Activated gamma-delta T cell (primary cell): ENCODE measurements at places on chromosomes 7 and 10.

GRCh38 chr10:130429809-130430208 is 293.6 kb downstream of the GLRX3 start:
- no peak for DNase-seq

DNA sequence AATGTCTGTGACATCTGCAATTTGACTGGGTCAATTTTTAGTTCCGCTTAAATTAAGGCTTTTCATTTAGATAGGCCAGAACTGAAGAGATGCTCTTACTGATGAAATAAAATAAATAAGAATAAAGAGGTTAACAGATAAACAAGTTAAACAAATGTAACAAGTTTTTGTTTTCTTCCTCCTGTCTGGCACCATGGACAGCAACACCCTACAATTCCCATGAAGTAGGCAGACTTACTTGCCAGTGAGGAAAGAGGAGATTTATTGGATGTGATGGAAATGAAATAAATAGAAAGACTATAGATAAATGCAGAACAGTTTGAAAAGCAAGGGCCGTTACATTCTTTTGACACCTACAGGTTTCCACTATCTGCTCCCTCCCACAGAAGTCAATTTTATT is 118.5 kb downstream of the AMPH start:
- DNase-seq: no peak

GRCh38 chr7:150471886-150472285 is 21.5 kb downstream of the GIMAP8 start:
- no peak for DNase-seq

GRCh38 chr10:90028312-90028711 is 326.9 kb downstream of the KIF20B start:
- no peak for DNase-seq

GRCh38 chr7:139697056-139697455 is 80.7 kb downstream of the HIPK2 start:
- no peak for DNase-seq

DNA sequence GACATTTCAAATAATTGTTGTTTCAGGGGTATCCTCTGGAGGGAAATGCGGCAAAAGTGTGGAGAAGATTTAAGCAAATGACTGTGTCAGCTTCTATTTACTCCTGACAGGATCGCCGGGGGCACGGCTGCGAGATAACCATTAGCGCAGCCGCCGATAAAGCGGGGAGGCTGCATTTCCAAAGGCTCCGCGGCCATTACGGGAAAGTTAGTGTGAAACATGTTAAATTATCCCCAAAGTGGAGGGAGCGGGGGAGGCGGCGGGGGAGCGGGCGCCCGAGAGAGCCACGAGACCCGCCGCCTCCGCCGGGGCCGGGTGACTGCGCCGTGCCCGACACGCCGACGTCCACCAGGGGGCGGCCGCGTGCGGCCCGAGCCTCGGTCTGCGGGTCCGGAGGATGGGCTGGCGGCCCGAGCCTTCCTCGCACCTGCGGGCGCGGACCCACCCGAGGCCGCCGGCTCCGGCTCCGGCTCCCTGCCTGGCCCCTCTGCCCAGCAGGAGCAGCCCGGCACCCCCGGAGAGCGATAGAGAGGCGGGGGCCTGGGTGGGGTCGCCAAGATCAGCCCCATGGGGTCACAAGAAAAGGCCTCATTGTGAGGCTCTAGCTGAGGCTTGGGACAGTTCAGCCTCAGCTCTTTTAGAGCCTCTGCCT is 74.4 kb upstream of the PAX2 start:
- DNase-seq: peak; percentile 34

- no peak for DNase-seq
These were observed 23.5 kb downstream of the HTR7 start for GRCh38 chr10:90834326-90834725.

DNA sequence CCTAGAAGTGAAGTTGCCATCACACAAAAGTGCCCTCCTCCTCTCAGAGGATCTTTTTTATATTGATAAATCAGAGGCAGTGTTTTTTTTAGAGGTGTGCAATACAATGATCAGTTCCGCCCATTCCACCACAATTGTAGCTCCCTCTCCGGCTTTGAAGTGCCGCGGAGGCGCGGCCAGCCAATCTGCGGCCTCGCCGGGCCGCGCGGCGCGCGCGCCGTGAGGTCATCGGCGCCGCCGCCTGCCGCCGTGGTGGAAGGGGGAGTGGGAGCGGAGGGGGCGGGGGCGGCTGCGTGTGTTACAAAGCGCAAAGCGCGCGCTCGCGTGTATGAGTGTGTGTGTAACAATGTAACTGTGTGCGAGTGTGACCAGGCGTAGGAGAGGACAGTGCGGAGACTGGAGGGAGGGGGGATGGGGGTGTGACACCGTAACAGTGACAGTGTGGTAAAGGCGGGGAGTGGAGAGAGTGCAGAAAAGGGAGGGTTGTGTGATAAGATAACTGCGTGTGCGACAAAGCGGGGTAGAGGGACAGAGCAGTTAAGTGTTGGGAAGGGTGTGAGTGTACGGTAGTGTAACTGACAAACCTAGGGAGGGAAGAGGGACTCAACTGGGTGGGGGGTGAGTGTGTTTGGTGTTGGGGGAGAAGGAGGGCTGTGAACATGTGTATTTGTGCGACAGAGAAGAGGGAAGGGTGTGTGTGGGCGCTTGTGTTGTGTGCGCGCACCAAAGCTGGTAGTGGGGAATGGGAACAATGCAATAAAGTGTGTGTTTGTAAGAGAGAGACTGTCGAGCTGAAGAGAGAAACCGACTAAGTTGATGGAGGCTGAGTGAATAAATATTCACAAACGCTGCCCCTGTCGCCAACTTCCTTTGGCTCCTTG is at the start of gene SP8:
Gene SP8, minus strand, starts transcription at position 108 of the 881 bp plus-strand sequence. Its CDS starts 88 bp downstream, at position 20.
- DNase-seq: no peak

- DNase-seq: no peak
These were observed 32.7 kb downstream of the PRKAG2 start for GRCh38 chr7:151844071-151844824.

- no peak for DNase-seq
These were observed 2.6 kb upstream of the TNS3 start for GRCh38 chr7:47584536-47584895.

GRCh38 chr7:17155529-17155928 is 142.9 kb upstream of the AHR start:
- no peak for DNase-seq

- no peak for DNase-seq
These were observed 51.4 kb downstream of the BTAF1 start for GRCh38 chr10:91974960-91975359.

GRCh38 chr7:73669288-73669701 is 1.7 kb downstream of the VPS37D start:
- DNase-seq: no peak

DNA sequence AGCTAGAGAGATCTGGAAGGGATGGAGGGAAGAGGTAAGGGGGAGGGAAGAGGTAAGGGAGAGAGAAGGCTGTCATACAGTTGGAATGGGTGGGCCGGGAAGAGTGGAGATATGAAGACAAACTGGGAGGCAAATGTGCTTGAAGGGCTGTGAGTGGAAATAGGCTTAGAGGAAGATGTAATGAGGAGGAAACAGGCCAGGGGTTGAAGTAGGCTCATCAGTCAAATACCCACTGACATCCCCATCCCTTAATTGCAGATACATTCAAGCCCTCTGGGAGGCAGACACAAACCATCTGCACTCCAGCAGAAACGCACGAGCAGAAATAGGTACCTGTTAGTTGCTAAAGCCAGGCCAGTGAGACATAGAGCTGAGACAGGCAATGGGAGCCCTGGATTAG is 2.1 kb downstream of the SYNPO2L start:
- no peak for DNase-seq

DNA sequence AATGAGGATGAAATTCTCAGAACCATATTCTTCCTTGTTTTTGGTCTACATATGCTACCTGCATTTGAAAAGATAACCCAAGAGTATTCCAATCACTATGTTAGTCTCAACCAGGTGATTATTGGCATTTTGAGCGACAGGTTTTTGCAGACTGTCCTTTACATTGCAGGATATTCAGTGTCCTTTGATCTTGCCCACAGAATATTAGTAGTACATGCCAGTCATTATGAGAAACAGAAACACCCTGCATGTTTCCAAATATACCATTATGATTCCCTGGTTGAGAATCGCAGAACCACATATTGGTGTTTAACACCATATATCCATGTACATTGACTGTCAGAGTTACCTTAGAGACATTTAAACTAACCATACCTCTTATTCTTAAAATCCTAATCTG is 30.6 kb downstream of the TMEM243 start:
- DNase-seq: no peak

DNA sequence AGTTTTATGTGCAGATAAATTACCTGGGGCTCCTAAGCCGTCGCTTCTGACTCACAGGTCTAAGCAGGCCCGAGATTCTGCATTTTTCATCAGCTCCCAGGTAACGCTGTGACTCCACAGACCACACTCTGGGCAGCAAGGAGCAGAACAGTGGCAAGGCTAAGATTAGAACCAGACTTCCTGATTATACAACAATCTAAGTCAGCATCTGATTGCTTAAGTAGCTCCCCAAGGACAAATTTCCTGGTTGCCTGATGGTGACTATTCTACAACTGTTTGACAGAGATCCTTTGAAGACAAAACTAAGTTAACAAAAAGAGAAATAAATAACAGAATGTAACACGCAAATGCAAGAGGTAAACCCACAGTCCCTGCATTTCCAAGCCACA is 69.0 kb downstream of the CREB3L2 start:
- no peak for DNase-seq

GRCh38 chr10:35783305-35783838 is 141.3 kb upstream of the FZD8 start:
- no peak for DNase-seq

- DNase-seq: no peak
These were observed 106.2 kb downstream of the PLXDC2 start for GRCh38 chr10:19922236-19922963.

DNA sequence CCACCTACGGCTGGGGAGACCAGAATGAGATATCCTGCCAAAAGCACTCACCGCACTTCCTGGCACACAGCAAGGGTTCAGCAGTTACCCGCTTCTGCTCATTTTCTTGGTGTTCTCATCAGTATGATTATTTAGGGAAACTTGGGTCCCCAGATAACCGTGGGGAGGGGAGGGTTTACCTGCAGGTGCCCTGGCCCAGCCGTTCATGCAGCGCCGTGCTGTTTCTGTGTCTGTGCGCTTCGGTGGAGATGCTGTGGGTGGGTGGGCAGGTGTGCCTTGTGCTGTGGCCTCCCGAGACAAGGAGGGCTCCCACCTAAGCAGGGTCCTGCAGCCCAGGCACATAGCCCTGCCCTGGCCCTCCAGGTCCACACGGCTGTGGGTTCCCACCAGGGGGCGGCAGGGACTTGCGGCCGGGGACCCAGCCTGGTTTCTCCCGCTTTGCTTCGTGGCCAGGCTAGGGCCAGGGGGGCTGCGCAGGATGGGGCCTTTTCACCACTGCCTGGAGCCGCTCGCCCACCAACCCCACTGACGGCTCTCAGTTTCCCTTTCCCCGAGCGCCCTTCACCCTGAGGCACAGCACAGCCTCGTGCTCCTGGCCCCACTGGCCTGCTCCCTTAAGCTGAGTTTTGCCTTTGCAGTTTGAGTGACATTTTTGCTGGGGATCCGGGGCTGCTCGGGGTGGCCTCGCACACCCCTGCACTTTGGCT is 78.5 kb downstream of the LHPP start:
- peak; percentile 32 for DNase-seq

GRCh38 chr10:128337860-128338378 is 211.7 kb upstream of the MKI67 start:
- no peak for DNase-seq
